ENCODE measurements at places on chromosomes 11 and 22.

GRCh38 chr11:94830722-94831510 is 62.8 kb downstream of the AMOTL1 start:
- no peak for DNase-seq

- no peak for DNase-seq
Observed at GRCh38 chr11:77842441-77843121, 21.6 kb downstream of the AAMDC start.

DNA sequence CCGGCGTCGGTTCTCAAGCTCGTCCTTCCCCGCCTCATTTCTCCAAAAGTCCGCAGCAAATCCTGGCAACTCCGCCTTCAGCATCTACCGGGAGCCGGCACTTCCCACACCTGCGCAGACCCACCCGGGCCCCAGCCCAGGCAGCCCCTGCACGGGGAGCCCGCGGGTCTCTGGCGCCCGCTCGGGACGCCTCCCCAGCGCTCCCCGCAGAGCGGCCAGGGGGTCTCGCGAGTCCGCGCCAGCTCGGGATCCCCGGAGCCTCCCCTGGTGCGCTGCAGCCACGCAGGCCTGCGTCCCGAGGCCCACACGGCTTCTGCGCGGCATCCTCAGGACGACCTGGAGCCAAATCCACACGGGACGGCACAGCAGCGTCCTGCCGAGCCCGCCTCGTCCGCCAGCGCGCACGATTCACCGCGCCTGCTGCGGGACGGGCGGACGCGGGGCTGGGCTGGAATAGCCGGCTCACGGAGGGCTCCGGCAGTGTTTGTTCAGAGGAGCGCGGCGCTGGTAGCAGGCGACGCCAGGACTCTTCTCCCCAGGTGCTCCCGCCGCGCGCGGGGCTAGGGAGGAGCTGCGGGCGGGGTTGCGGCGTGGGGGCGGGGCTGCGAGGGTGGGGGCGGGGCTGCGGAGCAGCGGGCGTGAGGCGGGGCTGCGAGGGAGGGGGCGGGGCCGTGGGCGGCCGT is 816 bp upstream of the PHRF1 start:
- peak; percentile 77 for DNase-seq

- no peak for DNase-seq
Observed at GRCh38 chr11:18265949-18266348, at the start of gene SAA1. TSS of gene SAA1 (plus strand) at chr11:18266264. CDS start at chr11:18266888, 624 bp downstream.

- no peak for DNase-seq
Observed at GRCh38 chr11:69369945-69370344, 76.0 kb downstream of the MYEOV start.

DNA sequence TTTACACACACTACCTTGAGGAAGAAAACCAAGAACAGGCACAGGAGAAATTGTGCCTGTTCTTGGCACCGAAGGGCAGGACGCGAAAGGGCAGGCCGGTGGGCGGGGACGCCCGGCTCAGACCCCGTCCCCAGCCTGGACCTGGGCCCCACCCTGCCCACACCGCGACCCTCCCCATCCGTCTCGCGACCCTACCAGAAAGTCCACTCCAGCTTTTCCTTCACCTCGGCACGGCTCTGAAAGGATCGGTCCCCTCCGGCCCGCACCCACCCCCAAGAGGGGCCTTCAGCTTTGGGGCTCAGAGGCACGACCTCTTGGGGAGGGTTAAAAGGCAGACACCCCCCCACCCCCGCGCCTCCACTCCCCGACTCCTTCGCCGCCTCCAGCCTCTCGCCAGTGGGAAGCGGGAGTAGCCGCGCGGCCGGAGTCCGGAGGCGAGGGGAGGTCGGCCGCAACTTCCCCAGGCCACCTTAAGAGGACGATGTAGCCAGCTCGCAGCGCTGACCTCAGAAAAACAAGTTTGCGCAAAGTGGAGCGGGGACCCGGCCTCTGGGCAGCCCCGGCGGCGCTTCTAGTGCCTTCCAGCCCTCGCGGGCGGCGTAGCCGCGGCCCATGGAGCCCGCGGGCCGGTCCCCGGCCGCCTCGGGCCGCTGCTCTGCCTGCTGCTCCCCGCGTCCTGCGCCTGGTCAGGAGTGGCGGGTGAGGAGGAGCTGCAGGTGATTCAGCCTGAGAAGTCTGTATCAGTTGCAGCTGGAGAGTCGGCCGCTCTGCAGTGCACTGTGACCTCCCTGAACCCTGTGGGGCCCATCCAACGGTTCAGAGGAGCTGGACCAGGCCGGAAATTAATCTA is 4.4 kb downstream of the SEC14L6 start:
- DNase-seq = no peak

GRCh38 chr22:41862160-41862529 is 29.2 kb downstream of the SREBF2 start:
- no peak for DNase-seq

DNA sequence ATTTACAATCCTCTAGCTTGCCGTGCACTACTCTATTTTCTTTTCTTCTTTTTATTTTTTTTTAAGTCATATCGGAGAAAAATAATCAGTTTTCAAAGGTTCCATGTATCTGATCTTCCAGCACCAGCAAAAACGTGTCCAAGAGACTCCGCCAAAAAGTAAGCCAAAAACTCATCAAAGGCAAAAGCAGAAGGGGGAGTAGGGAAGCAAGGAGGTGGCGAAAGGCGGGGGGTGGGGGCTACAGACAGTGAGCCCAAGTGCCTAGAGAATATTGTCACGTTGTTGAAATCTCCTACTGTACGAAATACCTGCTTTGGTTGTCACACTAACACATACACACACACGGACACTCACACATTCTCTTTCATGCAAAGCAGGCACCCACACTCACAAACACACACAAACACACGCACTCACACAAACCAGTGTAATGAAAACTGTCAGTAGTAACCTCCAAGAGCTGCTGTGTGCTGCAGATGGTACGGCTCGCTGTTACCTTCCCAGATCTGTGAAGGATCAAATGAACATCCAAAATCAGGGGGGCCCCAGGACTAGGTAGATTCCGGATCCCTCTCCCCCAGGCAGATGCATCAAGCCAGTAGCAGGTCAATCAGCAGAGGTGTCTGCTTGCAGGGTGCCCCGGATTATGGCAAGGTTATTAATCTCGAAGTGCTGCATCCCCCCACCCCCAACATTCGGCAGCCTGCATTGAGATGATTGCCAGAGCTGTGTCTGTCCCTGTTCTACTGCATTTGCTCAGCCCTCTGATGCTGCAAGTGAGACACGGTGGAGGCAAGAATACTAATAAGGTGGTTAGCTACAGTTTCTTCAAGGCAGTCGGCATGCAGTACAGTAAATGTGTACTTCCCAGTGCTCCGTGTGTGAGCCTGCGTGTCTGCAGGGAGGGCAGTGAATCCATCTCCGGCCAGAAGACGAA is at the start of gene LRRC4C:
TSS of gene LRRC4C (minus strand) at position 188 of the 937 bp plus-strand sequence.
- DNase-seq = no peak

All from NCI-H524 (cell line).